Myometrial cell (primary cell): ENCODE measurements at places on chromosomes 7 and 10. TPM values are rescaled to one million over a fixed set of nuclear protein-coding genes. Genes with fewer than 3 reads are reported as not detected.

Gene KLF14
- not detected in 2 replicates for total RNA-seq

Gene COBL
- total RNA-seq: not detected in 2 replicates

Gene GHRHR
- total RNA-seq: not detected in 2 replicates

Gene EPHB6
- 23.9 and 25.4 TPM in 2 replicates for total RNA-seq

Gene SAP25
- not detected in 2 replicates for total RNA-seq

Gene VIPR2
- under 0.01 TPM in 1 of 2 replicates, not detected in the other for total RNA-seq

Gene NRCAM
- 1.1 TPM in 1 of 2 replicates, not detected in the other for total RNA-seq

Gene TMEM196
- not detected in 2 replicates for total RNA-seq

Gene NKX1-2
- not detected in 2 replicates for total RNA-seq

Gene NPY4R
- total RNA-seq: not detected in 2 replicates

Gene C10orf67
- total RNA-seq: 0.29 and 0.53 TPM in 2 replicates

Gene FXYD4
- total RNA-seq: not detected in 2 replicates

Gene SH2D4B
- not detected in 2 replicates for total RNA-seq

Gene ST8SIA6
- total RNA-seq: under 0.01 TPM in 1 of 2 replicates, not detected in the other

Gene TRIM74
- total RNA-seq: not detected in 2 replicates

Gene FOXI2
- not detected in 2 replicates for total RNA-seq

Gene OR2A5
- total RNA-seq: not detected in 2 replicates

Gene ADAM22
- total RNA-seq: under 0.01 and 0.18 TPM in 2 replicates

Gene PRLHR
- not detected in 2 replicates for total RNA-seq

Gene RP9
- total RNA-seq: 4.6 and 8.3 TPM in 2 replicates
